NCI-H1694 (cell line): ENCODE measurements at places on chromosomes 3 and 15.
A peak's percentile ranks its signal among the peaks of the same experiment; 100 is the strongest.

DNA sequence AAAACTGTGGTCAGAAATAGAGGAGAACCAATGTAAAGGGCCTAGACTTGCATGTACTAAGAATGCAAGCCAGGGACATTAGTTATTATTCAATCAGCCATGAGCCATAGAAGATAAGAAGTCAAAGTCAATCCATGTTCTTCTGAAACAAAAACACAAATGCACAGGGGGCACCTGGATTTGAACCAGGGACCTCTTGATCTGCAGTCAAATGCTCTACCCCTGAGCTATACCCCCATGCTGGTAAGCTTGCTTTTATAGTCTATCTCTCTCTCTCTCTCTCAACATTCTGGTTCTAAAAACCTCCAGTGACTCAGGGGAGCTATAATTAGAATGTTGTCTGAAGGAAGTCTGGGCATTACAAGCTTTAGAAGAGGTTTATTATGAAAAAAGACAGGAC is 85.6 kb upstream of the ACP3 start:
- DNase-seq: no peak

DNA sequence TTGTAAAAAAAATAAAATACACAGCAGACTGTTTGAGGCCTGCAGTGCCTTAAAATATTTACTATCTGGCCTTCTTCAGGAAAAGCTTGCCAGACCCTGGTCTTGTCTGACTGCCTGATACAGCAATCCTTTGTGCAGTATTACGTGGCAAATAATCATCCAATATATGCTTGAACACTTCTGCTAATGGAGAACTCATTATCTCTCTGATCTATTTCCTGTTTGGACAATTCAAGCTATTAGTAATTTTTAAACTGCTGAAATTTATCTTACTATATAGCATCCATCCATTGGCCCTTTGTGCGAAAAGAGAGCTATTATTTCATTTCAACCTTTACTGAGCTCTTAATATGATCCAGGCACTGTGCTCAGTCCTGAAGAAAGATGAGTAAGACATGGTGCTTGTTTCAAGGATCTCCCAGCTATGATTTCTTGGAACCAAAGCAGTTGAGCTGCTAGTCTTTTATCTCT is 15.9 kb downstream of the ATG7 start:
- no peak for DNase-seq

DNA sequence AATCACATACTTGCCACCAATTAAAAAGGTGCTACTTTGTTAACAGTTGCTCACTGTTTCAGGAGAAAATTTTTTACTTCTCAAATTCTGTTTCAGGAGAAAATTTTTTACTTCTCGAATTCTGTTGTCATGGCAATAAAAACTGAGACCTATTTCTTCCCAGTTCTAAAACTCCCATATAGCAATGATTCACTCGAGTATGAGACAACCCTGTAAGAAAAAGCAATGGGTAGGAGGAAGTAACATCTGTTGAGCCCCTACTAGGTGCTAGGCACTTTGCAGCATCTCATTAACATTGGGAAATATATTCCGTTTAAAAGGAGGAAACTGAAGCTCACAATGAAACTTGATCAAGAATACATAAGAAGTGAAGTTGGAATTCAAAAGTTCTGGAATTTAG is 35.1 kb upstream of the IGSF11 start:
- no peak for DNase-seq

- no peak for DNase-seq
Measured at GRCh38 chr3:185062191-185062590, 90.7 kb downstream of the C3orf70 start.

DNA sequence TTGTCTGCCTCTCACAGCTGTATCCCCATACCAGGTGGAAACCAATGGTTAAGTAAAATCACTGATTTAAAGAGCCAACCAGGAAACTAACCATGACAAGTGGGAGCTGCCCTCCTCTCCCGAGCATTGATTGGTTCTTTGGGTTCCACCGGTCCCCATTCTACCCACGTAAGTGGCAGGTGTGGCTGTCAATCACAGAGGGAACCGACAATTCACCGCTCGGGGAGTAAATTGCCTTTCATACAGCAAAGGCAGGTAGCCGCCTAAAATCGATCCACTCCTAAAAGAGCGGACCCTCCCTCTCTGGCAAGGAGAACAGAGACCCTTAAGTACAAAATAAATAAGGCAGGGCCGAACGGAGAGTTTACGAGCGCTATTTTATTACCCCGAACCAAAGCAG is 1.2 kb downstream of the ERC2 start:
- peak; percentile 57 for DNase-seq

DNA sequence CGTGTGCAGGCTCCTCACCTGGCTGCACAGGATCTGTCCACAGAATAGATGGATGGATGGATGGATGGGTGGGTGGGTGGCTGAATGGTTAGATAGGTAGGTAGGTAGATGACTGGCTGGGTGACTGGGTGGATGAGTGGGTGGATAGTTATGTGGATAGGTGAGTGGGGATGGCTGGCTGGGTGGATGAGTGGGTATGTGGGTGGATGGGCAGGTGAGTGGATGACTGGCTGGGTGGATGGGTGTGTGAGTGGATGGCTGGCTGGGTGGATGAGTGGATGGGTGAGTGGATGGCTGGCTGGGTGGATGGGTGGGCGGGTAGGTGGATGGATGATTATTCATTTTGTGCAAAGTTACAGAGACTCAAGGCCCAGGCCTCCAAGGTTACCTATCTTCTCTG is 172.9 kb upstream of the CTDSPL start:
- DNase-seq: no peak

DNA sequence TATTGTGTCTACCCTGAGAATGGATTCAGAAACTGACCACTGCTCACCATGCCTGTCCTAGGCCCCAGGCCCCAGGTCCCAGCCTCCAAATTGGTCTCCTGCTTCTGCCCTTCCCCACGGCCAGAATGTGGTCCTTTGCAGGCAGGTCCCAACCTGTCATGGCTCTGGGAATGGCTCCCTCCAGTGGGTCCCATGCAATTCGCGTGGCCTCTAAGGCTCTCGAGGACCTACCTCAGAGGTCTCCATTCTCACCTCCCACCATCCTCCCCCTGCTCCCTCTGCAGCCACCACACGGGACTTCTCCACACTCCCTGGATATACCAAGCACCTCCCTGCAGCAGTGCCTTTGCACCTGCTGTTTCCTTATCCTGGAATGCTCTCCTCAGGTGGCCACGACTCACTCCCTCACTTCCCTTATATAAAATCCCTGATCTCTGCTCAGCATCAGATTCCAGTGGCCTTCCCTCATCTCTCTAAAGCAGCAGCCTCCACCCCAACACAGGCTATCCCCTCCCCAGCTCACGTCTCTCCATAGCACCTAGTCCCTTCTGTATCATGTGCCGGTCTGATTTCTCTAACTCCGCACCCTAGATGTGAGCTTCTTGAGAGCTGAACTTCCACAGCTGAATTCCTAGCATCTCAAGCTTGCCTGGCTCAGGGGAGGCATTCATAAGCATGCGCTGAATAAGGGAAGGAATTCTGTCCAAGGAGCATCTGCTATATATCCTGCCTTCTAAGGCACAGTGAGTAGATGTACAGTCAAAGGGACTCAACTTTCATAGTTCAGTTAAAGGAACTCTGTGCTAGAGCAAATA is 56.9 kb downstream of the ARRDC4 start:
- no peak for DNase-seq

DNA sequence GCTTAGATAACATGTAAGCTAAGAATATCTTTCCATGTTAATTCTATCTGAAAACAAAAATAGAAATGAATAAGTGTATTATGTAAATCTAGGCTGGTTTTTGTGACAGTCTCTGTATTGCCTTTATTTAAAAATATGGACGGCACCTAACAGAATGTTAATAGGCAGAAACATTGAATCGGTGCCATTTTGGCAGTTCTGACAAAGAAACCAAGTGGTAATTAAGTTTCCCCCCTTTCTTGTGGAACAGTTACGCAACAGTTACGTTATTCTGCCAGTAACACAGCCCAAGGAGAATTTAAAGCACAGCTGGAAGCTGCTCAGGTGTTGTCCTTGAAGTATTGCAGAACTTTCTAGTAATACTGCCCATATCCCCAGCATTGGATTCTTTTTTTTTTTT is 21.5 kb downstream of the LARS2 start:
- DNase-seq: no peak

DNA sequence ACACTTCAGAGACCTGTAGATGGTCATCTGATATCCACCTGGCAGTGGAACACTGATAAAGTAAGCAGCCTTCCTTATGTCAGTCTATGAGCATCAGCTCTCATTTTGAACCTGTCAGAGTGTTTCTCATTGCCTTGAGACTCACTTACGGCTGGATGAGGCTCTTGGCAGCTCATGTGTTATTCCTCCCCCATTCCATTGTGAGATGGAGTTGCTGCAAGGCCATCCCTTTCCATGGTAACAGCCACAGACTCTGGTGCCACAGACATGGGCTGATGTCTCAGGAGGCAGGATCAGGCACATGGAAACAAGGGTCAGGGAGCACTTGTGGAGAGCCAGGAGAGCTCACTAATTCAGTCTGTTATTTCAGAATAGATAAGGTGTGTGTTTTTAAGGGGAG is 11.9 kb downstream of the KCNAB1 start:
- no peak for DNase-seq

DNA sequence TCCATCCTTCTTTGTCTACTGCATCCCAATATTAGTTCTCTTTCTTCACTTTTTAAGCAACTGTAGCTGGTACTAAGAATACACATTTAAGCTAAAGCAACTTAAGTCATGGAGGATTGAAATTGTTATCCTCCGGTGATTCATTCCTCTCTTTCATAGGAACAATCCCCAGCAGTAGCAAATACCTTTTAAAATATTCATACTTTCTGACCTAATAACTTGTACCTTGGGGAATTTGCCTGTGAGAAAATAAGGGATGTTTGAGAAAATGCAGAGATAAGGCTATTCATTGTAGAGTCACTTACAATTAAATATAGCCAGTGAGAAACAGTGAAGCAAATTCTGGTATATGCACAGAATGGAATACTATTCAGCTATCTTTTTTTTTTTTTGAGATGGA is 66.0 kb downstream of the VPS13C start:
- no peak for DNase-seq

DNA sequence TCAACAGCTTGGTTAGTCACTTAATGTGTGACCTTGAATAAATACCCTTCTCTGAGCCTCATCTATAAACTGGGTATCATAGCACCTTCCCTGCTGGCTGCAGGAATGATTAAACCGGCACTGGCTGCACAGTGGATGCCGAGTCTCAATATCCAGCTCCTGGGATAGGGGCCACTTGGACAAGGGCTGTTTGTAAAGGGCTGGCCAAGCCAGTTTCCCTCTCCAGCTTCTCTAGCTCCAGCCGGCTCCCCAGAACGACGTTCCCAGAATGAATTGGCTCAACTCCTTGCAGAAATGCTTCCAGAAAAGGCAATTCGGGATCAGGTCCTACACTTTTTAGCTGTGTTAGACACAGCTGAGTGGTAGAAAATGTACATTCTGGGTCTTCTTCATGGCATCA is 58.8 kb downstream of the LSM3 start:
- no peak for DNase-seq

GRCh38 chr15:101434032-101434920 is 55.2 kb downstream of the PCSK6 start:
- no peak for DNase-seq

GRCh38 chr15:73589766-73590165 is 43.4 kb downstream of the NPTN start:
- DNase-seq: no peak

DNA sequence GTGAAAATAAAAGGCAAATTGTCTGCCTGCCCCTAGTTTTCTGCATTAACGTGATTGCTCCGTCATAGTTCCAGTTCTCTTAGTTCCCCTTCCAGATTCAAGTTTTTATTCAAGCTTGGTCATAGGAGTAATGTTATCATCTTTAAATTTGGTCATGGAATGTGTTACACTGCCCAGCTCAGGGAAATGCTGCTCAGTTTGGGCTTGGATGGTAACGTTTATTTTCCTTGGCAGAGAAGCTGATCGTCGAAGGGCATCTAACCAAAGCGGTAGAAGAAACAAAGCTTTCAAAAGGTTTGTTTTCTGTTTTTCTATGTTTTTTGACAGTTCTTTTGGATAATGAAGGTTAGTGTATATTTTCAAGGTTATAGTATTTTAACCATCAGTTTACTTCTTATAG is 118.4 kb upstream of the FLNB start:
- no peak for DNase-seq

- DNase-seq: no peak
Measured at GRCh38 chr15:64456634-64457108, 3.7 kb upstream of the ZNF609 start.

- DNase-seq: no peak
Measured at GRCh38 chr3:153901991-153902390, 219.2 kb upstream of the ARHGEF26 start.

DNA sequence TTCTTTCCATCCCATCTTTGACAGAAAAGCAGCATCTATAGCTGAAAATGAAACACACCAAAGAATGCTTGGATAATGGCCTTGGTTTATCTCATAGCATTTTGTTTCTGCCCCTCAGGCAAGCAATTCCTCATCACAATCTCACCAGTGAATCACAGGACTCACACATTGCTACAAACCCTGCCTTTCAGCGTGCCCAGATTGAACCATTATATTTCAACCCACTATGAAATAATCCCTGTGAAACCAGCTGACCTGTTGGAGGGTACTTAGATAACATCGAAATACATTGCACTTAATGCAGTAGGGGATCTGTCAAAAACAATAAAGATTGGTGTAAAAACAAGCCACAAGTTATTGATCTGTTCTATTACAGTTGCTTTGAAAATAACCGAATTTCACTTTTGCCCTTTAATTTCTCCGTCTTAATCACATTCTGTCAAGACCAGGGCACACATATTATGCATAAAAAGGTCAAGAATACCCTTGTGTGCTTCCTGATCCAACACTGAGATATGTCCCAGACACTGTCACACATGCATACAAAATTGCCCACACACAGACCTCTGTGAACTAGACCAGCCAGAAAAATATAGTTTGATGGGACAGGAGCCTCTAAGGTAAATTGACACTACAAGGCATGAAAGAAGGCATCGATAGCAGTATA is 839.8 kb downstream of the NTRK3 start:
- DNase-seq: no peak

- no peak for DNase-seq
Measured at GRCh38 chr15:46778876-46779275, 938.4 kb upstream of the SEMA6D start.

DNA sequence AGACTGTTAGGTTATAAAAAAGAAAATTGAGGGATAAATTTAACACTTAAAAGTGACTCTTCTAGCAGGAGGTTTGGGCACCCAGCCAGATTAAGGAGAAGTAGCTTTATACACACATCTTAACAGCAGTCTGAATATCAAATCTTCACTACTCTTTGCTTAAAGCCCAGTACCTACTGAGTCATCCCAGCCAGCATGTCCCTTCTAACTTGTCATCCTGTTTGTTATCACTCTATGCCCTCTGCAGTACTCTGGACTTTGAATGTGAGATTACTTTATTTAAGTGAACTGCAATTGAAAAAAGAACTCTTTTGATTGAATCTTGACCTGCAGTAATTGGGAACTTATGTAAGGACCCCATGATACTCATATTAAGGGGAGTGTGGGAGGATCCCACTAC is 77.6 kb downstream of the FHIT start:
- DNase-seq: no peak

GRCh38 chr3:40827226-40827625 is 302.5 kb downstream of the ZNF621 start:
- DNase-seq: no peak
